DND-41 (cell line): ENCODE measurements at places on chromosomes 6 and 20.
A peak's percentile ranks its signal among the peaks of the same experiment; 100 is the strongest.

DNA sequence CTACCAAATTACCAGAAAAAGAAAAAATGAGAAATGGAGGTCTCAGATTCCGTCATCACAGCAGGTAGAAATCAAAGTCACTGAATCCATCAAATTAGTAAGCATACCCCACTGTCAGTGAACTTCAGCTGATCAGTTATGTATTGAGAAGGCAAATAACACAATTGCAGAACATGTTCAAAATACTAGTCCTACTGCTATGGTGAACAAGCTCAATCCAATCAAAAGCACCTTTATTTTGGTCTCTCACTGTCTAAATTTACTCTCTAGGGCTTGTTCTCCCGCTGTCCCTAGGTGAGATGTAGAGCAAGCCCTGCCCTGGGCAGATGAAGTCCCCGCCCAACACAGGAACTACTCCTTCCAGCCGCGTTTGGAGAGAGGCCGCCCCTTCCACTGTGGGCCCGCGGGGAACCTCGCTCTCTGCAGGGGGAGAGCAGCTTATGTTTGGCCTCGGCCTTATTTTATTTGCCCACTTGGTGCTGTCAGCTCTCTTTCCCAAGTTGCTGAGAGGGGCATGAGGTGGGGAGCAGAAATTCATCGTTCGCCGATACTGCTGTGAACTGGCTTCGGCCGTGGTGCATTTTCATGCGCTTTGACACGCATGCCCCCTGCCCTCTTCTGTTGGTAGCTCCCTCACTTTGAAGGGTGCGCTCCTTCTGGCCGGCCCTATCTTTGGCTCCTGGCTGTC, 14.3 kb upstream of the MAP1LC3A start:
- DNase-seq, result no peak

- DNase-seq, result no peak
Observed at GRCh38 chr6:44472250-44472945, 84.9 kb downstream of the CDC5L start.

- no peak for DNase-seq
Observed at GRCh38 chr6:134183844-134184243, 131.4 kb upstream of the SLC2A12 start.

DNA sequence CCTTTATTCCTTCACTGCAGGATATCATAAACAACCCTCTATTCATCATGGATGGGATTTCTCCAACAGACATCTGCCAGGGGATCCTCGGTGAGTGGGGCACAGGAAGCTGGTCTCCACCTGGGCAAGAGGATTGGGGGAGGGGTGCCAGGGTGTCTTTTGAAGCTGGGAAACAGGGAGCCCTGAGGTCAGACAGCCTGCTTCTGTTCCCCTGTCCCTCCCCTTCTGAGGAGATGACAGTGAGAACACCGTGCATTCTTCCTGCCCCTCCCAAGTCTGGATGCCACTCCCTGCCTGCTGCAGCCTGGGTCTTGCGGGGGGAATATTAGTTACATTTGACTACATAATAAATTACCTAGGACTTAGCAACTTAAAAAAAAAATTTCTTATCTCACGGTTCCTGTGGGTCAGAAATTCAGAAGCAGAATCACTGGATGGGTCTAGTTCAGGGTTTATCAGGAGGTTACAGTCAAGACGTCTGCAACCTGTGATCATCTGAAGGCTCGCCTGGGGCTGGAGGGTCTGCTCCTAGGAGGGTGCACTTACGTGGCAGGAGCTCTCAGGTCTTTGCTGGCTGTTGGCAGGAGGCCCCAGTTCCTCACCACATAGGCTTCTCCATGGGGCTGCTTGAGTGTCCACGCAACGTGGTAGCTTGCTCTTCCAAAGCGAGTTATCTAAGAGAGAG, 11.4 kb downstream of the CAPN11 start:
- DNase-seq, result peak; percentile 26

- no peak for DNase-seq
Observed at GRCh38 chr6:100719883-100720682, 161.0 kb downstream of the ASCC3 start.

DNA sequence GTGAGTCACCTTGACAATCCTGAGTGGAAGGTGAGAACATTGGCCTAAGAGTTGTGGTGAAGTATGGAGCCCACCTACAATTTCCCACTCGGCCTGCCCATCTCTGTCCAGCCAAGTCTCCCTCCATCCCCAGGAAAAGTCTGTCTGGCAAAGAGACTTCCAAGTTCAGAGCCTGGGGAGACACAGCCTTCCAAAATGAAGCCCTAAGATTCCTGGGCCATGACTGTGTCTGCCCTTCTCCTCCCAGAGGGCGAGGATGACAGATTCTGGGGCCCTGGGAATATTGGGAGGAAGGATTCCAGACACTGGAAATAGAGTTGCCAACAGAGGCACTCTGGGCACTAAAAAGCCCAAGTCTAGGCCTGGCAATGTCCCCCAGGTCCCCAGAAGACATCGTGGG, 176.8 kb downstream of the NFATC2 start:
- no peak for DNase-seq

- no peak for DNase-seq
Observed at GRCh38 chr6:122645256-122645655, 35.1 kb downstream of the PKIB start.

GRCh38 chr20:35001596-35002362, 46.1 kb downstream of the MYH7B start:
- DNase-seq, result peak; percentile 25

GRCh38 chr6:151317995-151318365, 73.4 kb downstream of the ZBTB2 start:
- DNase-seq, result no peak

- peak; percentile 40 for DNase-seq
Observed at GRCh38 chr6:22717915-22718314, 148.5 kb downstream of the HDGFL1 start.

GRCh38 chr20:3080939-3081388, 3.6 kb downstream of the AVP start:
- DNase-seq, result no peak

DNA sequence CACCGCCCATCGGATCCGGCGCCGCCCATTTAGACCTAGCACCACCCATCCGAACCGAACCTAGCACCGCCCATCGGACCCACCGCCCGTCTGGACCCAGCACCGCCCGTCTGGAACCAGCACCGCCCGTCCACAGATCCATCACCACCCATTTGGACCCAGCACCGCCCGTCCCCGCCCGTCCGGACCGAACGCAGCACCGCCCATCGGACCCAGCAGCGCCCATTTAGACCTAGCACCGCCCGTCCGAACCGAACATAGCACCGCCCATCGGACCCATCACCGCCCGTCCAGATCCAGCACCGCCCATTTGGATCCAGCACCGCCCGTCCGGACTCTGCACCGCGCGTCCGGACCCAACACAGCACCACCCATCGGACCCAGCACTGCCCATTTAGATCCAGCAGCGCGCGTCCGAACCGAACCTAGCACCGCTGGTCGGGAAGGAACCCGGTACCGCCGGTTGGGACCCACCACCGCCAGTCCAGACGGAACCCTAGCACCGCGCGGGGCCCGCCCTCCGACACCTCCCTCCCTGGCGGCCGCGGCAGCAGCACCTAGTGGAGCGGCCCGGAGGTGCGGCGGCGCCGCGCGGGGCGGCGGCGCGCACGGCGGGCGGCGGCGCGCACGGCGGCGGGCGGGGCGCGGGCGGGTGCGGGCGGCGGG, 348 bp upstream of the AFDN start:
- no peak for DNase-seq

DNA sequence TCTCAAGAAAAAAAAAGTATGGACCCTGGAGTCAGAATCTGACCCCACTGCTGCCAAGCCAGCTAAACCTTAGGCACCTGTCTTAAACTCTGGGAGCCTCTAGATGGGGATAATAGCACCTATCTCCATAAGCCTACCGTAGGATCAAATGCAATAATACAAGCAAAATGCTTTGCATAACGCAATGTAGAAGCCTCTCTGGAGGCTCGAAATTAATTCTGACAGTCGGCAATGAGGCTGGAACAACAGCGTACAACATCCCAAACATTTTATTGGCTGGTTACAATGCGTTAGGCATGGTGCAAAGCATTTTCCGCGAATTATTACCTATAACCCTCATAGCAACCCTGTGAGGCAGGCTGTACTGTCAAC, 521 bp downstream of the CDK5RAP1 start:
- no peak for DNase-seq

- no peak for DNase-seq
Observed at GRCh38 chr6:151761851-151762250, 45.6 kb upstream of the ESR1 start.

- DNase-seq, result no peak
Observed at GRCh38 chr20:20780127-20780824, 67.8 kb upstream of the RALGAPA2 start.

- no peak for DNase-seq
Observed at GRCh38 chr6:125748406-125749172, 843 bp upstream of the HEY2 start.

DNA sequence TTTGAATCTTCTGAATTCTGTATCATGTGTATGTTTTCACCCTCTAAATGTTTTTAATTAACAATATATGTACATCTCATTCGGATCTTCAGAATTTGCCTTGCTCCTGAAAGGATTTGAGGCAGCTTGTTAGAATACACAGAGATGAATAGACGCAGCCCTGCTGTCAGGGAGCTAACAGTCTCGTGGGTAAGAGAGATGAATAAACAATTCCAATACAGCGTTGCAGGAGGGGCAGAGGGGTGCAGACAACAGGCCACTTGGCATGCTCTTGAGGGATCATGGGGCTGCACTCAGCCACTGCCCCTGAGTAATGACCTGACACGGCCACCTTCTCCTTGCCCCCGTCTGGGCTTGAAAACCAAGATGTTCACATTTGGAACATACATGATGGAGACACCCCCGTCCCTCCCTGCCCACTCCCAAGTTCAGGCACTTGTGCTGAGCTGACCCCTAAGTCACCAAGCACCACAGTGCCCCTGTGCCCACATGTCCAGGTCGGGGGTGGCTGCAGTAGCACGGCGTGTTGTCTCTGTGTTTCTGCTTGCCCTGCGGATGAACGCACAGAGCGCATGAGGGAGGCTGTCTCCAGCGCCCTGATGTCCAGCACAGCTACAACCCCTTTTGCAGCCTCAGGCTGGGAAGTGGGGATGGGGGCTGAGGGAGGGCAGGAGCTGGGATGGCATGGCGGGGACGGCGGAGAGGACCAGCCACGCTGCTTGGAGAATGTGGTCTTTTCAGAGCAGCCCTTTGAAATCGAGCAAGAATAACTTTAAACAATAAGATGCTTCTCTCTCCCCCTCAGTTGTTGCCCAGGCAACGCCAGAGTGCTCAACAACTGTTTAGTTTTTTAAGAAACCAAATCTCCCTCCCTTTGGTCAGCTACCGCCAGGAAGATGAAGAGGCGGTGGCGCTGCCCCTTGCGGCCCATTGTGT, 33.0 kb upstream of the CDH22 start:
- DNase-seq, result no peak

DNA sequence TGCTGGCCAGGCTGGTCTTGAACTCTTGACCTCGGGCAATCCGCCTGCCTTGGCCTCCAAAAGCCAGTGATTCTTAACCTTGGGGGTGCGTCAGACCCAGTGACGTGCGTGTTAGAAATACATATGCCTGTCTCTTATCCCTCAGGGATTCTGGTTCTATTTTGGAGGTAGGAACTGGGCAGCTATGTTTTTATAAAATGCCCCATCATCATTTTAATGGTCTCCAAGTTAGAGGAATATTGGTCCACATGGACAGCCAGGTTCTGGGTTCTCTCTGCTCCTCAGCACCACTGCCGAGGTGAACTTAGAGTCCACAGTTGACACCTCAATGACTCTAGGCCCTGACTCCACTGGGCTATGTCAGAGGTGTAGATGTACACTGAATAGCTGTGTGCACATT, 352.7 kb downstream of the SMOC2 start:
- DNase-seq, result no peak

DNA sequence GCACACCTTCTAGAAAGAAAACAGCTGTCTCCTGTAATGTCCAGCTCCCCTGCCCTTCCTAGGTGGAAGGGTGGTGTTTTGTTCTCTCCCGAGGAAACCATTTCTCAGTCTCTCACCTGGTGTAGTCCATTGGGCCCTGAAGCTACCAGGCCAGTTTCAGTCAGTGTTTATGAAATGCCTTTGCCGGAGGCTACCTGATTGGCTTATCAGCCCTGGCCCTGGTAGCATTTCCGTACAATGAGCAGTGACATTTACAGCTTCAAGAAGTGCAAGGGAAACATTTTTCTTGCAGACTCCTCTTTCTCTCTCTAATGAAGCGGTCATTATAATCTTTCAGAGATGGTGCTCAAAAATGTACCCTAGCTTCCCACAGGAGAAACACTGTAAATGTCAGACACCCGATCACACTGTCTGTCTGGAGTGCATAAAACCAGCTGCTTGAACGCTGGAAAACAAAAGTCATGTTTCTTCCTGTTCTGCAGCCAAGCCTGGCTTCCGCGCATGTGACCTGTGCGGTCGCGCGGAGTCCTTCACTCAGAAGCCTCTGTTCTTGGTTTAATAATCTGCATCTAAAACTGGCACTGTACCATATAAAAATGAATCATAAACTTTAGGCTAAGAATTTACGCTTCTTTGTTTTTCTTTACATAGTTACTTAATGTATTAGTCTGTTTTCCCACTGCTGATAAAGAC, 28.4 kb upstream of the SAYSD1 start:
- no peak for DNase-seq
